ENCODE measurements at places on chromosomes 16 and 17.

GRCh38 chr16:83137326-83137781, 510.6 kb downstream of the CDH13 start:
- DNase-seq: no peak

GRCh38 chr17:37828651-37829124, 83.8 kb upstream of the HNF1B start:
- no peak for DNase-seq

DNA sequence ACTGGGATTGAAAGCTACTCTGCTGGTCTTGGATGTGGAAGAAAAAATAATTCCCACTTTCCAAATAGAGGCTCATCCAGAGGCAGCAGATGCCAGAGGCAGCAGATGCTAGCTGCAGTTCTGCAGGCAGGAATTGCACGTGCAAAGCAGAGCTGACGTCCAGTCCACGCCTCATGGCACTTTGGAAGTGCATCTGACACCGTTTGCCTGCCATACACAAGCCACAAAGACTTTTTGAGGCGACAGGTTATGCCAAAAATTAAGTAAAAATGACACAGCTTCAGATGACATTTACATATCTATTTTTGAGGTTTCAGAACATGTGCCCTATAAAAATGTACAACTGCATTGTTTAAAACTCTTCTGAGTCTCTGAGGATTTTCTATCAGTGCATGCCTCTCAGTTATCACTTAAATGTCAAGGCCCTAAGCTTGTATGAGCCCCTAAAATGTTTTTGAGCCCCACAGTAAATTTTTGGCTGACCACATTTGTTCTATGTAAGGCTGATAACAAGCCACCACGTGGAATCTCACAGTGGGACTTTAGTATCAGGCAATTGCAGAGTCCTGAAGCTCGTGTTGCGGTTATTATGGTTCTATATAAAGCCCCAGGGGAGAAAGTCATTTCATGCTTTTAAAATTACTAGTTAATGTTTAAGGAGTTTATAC, 239.2 kb downstream of the PRKCA start:
- DNase-seq: no peak

GRCh38 chr16:12685806-12686205, 117.9 kb downstream of the CPPED1 start:
- no peak for DNase-seq

GRCh38 chr17:50507871-50508572, at the start of gene MYCBPAP:
Gene MYCBPAP, plus strand, starts transcription at chr17:50508439. Its CDS starts 236 bp downstream, at chr17:50508675.
- peak; percentile 88 for DNase-seq

DNA sequence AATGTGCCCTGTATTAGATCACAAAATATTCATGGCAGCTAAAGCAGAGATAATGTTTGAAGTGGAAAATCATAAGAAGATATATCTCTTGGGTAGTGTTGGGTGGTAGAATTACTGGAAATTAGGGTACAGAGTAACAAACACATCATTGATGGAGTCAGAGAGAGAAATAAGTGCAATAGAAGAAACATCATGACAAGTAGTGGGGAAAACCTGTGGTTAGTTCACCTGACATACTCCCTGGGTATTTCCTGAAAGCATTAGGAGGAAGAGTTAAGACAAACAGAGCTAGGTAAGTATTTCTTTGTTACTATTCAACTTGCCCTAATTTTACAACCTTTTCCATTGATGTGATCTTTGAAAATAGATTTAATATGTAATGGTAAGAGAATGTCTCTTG, 691.9 kb upstream of the SOX9 start:
- DNase-seq: no peak

DNA sequence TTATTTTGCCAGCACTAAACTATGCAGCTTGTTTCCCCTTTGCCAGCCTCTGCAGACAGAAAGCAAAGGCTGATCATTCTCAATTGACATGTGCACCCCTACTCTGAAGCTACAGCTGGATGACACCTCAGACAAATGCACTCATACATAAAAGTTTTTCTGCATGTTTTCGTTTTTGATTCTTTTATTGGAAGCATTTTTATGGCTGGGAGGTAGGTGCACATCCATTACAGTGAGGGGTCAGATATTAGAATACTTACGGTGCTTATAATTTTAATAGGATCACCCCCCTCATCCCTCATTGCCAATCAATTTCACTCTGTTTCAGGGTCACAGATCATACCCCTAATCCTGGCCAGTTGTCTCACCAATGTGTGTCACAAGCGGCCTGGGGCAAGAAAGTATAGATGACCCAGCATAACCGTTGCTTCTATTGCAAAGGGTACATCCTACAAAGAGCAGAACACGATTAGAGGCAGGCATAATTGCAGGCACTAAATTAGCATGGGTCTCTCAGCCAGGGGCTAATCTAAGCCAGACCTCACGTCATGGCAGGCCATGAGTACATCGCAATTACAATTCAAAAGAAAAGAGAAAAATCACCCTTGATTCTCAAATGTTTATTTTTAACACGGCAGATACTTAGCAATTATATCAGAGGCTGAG, 89.5 kb upstream of the SOX9 start:
- DNase-seq: no peak

DNA sequence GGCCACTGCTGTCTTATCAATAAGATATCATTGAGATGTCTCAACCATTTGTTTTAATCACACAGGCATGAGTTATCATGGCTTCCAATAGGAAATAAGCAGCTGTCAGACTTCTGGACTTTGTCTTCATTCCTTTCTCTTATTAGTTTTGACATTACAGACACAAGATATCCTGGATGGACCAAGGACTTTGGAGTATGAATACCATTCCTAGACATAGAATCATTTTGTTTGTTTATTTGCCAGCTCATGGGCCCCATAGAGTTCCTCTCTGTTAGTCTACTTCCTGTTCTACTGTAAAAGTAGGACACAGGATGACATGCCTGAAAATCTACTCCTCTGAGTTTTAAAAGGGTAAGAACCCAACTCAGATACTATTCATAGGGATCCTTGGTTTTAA, 77.7 kb upstream of the KCNJ16 start:
- no peak for DNase-seq

- DNase-seq: no peak
Observed at GRCh38 chr17:47717261-47717697, 15.8 kb upstream of the TBX21 start.

GRCh38 chr16:14205666-14206065, 134.5 kb downstream of the MRTFB start:
- no peak for DNase-seq

DNA sequence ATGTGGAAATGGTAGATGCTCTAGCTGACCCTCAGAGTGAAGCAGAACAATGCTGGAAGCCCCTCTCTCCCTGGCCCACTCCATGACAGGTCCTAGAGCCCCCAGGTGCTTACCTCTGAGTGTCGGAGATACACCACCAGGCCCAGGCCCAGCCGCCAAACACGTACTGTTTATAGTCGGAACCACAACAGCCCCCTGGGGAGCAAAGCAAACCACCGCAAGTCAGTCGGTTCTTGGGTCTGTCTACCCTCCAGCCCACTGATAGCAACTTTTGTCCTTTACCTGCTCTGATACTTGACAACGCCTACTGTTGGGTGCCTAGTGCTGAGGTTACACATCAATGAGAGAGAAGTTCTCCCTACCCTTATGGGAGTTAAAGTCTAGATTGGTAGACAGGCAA, 8.7 kb downstream of the FLOT2 start:
- DNase-seq: no peak

Data from right atrium auricular region (tissue), 2 donors.